ENCODE measurements at places on chromosomes 6 and 20.
A peak's percentile ranks its signal among the peaks of the same experiment; 100 is the strongest.

GRCh38 chr6:42084889-42085288 is 34.6 kb downstream of the TAF8 start:
- no peak for DNase-seq

DNA sequence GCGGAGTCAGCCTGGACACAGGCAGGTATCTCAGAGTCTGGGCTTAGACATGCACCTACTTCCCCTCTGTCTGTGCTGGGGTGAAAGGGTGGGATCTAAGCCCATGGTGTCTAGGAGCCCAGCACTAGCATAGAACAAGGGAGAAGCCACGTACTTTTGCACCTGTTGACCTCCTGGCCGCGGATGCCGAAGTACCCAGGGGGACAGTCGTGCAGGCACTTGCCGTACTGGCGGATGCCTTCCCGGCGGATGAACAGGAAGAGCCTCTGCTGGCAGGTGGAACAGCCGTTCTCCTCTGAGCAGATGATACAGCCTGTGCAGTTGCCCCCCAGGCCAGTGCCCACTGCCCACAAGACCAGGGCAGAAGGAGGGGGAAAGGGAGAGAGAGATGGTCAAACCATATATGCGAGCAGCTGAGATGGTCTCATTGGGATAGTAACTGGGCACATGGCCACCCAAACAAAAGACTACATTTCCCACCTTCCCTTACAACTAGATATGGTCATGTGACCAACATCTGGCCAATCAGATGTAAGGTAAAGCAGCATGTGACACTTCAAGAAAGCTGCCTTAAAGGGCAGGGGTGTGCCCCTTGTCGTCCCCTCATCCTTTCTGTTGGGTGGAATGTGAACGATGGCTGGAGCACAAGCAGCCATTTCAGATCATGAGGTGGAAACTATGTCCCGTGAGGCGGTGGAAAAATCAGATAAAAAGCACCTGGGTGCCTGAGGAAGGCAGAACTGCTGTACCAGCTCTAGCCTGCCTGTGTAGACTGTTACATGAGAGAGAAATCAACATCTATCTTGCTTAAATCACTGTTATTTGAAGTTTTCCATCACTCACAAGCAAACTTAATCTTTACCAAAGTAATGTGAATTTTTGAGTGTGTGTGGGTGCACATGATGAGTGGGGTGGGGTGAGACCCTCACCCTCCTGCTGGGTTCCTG is 34.0 kb downstream of the RSPO4 start:
- peak; percentile 65 for DNase-seq

- peak; percentile 19 for DNase-seq
Observed at GRCh38 chr6:135087403-135087802, 32.8 kb upstream of the HBS1L start.

GRCh38 chr6:27242589-27243265 is 4.8 kb upstream of the PRSS16 start:
- no peak for DNase-seq

DNA sequence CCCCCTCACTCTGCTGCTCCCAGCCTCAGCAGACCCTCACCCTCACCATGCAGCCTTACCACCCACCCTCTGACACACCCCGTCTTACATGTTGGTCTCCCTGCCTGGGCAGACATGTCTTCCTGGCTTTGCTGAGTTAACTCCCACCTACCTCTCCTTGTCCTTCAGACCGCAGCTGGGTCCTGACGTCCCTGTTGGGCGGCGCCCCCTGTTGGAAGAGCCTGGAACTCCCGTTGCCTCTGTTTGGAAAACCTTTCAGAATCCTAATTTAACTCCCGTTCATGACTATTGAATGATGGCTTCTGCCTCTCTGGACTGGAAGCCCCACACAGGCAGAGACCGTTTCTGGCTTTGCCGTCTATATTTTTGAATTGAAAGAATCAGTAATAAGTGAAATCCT is 245.1 kb downstream of the MYLK4 start:
- peak; percentile 1 for DNase-seq

DNA sequence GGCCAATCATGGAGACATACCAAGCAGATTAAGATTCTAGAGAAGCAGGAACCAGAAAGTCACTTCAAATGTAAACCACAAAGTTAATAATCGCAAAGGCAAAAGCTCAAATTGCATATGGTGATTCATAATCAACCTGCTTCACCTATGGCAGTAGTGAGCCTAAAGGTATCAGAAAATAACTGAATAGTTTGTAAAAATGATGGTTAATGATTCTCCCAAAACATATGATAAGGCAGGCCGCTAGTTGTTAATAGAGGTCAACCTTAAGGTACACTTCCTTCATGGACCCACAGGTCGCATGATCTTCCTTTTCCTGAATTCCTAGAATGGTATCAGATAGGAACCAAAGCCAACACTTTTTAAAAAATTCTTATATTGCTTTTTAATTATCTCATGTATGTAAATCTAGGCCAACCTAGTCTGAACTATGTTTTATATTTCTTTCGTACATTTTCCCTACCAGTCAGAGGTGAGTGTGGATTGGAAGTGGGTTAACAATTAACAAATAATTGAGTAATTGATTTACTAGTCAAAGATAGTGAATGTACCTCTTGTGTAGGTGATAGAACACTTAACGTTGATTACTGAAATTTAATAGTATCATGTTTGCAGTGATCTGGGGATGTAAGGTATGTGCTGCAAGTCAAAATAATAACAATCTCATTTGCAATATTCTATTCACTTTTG is 16.4 kb downstream of the TAAR2 start:
- no peak for DNase-seq

DNA sequence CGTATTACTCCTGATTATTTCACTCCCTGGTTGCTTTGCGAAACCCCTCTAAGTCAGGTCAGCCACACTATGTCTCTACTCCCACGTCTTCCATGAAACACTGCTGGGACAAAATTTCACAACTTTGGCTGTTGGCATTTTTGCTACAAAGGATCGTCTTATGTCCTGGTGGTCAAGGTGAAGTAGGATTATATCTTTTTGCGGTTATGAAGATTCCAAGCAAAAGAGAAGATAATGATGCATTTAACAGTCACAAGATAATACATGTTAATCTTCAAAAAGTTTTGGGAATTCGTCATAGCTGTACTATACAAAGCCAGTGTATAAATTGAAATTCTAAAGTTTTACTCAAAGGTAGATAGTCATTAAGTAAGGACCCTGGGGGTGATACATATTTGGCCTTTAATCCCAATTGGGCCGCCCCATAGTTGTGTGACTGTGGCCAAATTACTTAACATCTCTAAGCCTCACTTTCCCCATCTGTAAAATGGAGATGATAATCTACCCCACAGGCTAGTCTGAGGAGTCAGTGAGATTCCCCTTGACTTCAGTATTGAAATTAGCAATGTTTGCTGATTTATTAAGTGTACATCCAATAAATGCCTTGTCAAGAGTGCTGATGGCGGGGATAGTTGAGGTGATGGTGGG is 212.1 kb downstream of the ARID1B start:
- DNase-seq: no peak
